Activated CD4-positive, alpha-beta T cell treated with anti-CD3 and anti-CD28 coated beads, Interleukin-2, amount 10 ng/mL, durations not matched to agents 24 days and 14 days (primary cell): ENCODE measurements at places on chromosomes 6 and 20. TPM values are rescaled to one million over a fixed set of nuclear protein-coding genes. Genes with fewer than 3 reads are reported as not detected.
A peak's percentile ranks its signal among the peaks of the same experiment; 100 is the strongest.

The GABBR1 gene
- 20.4 and 24.0 TPM in 2 replicates for total RNA-seq

The GHRH gene
- not detected in 2 replicates for total RNA-seq

GRCh38 chr6:130893277-130893676, 66.1 kb downstream of the SMLR1 start:
- no peaks in the 10 kb centered on the region for H3K27me3 ChIP-seq
- no peaks in the 10 kb centered on the region for H3K36me3 ChIP-seq
- no peak for DNase-seq
- no peak overlapping the region for H3K4me3 ChIP-seq

GRCh38 chr6:7998103-7998725, 66.0 kb downstream of the BLOC1S5 start:
- H3K4me3 ChIP-seq: no peak overlapping the region
- H3K4me1 ChIP-seq: no peaks in the 10 kb centered on the region
- no peak for DNase-seq

DNA sequence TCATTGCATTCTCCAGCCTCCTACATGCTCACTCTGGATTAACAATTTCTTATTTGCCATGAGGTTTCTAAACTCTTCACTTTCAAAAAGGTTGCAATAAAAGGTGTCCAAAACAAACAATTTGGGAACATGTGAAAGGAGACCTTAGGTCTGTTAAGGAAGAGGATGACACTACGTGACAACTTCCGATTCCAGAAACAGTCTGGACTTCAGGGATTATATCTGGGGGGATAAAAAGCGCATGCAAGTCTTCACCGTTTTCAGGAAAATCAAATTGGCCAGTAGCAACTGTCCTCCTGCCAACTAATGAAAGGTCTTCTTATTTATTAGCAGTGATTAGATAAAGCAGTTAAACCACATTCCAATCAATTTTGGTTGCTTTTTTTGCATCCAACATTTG, 1.8 kb downstream of the ZDHHC14 start:
- H3K27me3 ChIP-seq: peaks cover 3% of the 10 kb centered on the region
- peaks cover 29% of the 10 kb centered on the region for H3K4me1 ChIP-seq
- H3K27ac ChIP-seq: peak overlapping the region; percentile 86
- no peak for DNase-seq
- H3K36me3 ChIP-seq: peaks cover 18% of the 10 kb centered on the region

DNA sequence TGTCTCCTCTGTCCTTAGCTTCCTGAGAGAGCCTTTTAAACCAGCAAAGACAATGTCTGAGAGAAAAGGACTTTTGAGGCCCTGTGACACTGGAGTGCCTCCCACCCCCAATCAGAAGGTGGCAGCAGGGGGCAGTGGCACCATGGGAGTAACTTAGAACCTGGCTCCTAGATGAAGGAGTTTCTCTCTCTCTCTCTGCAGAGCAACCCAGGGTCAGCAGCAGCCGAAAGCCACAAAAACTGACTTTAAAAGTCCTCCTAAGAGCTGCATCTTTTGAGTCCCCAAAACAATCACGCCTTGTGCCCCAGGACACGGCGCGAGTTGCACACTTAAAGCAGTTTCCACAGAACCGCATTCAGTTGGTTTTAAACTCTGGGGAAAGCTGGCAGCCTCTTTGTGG, 5.3 kb upstream of the TCP11 start:
- H3K4me3 ChIP-seq: no peak overlapping the region
- peak; percentile 72 for DNase-seq
- H3K36me3 ChIP-seq: no peaks in the 10 kb centered on the region

DNA sequence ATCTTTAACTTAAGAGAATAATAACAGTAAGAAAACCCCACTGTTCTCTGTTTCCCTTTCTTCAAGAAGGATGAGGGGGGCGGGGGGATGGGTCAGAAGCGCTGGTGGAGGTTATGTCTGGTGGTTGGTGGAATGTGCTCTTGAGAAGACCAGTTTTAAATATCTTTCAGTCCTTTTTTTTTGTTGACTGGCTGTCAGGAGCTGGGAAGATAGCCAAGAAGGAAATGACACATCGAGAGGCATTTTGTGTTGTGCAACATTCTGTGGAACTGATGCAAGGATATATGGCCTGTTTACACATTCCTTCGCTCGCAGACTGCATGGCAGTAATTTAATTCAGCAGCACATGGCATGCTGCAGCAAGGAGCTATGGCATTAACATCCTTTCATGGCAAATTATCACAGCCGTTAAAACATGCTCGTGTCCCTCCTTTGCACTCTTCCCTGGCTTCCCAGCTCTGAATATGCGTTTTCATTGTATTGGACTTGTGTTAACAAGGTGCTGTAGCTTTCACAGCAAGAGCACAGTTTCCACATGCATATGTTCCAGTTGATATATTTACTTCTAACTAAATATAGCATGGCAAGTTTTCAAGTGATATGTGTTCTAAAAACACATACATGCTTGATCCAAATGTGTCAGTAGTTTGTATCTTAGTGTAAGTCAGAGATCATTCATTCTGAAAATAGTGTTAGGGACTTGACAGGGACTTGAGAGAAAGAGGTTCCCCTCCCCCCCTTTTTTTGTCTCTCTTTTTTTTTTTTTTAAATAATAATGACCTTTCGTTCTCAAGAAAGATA, 68.2 kb upstream of the SUPT3H start:
- peaks cover 59% of the 10 kb centered on the region for H3K4me1 ChIP-seq
- H3K27me3 ChIP-seq: no peaks in the 10 kb centered on the region
- H3K27ac ChIP-seq: peak overlapping the region; percentile 88
- H3K36me3 ChIP-seq: peaks cover 58% of the 10 kb centered on the region

GRCh38 chr6:7216941-7217621, 95.9 kb downstream of the SSR1 start:
- H3K27me3 ChIP-seq: no peaks in the 10 kb centered on the region
- no peak overlapping the region for H3K4me3 ChIP-seq
- H3K4me1 ChIP-seq: peaks cover 6% of the 10 kb centered on the region
- DNase-seq: no peak
- no peak overlapping the region for H3K27ac ChIP-seq
- H3K36me3 ChIP-seq: peaks cover 41% of the 10 kb centered on the region
